A549 treated with Mapracorat at 1 μM for 4 hours (cell line): ENCODE measurements at places on chromosomes 4 and X. TPM values are rescaled to one million over a fixed set of nuclear protein-coding genes. Genes with fewer than 3 reads are reported as not detected.

The CENPVL1 gene
- total RNA-seq = not detected in 5 replicates

The WAS gene
- 0.20 to 0.65 TPM (median 0.41 TPM) in 5 replicates for total RNA-seq

The EDA gene
- total RNA-seq = 0.38 to 0.75 TPM (median 0.43 TPM) in 5 replicates

The ZRSR2 gene
- 9.7 to 15.2 TPM (median 11.2 TPM) in 5 replicates for total RNA-seq

The SLITRK4 gene
- not detected in 5 replicates for total RNA-seq

The BMP3 gene
- not detected in 5 replicates for total RNA-seq

The FAM47A gene
- not detected in 5 replicates for total RNA-seq

The SLC10A4 gene
- total RNA-seq = 4.2 to 7.5 TPM (median 7.1 TPM) in 5 replicates

The DACH2 gene
- total RNA-seq = not detected in 5 replicates

The ZNF827 gene
- 1.9 to 3.2 TPM (median 2.3 TPM) in 5 replicates for total RNA-seq

The SLC25A31 gene
- not detected in 5 replicates for total RNA-seq

The UCP1 gene
- not detected in 5 replicates for total RNA-seq

The SAGE1 gene
- total RNA-seq = 0.06 to 0.09 TPM (median 0.07 TPM) in 4 of 5 replicates, not detected in the other

The OTC gene
- not detected in 5 replicates for total RNA-seq

The HEPH gene
- total RNA-seq = not detected in 5 replicates

The ZAR1 gene
- total RNA-seq = 0.12 to 0.14 TPM (median 0.12 TPM) in 3 of 5 replicates, not detected in the others

The CSN2 gene
- not detected in 5 replicates for total RNA-seq

The GPR50 gene
- 0.10 to 0.25 TPM (median 0.21 TPM) in 5 replicates for total RNA-seq

The KIT gene
- total RNA-seq = not detected in 5 replicates

The GAGE12F gene
- not detected in 5 replicates for total RNA-seq
